Dermis microvascular lymphatic vessel endothelial cell (primary cell): ENCODE measurements at places on chromosomes 16 and 17. TPM values are rescaled to one million over a fixed set of nuclear protein-coding genes. Genes with fewer than 3 reads are reported as not detected.

Gene CMC2
- 32.7 and 34.5 TPM in 2 replicates for total RNA-seq

Gene NPIPA1
- total RNA-seq: 11.3 and 25.4 TPM in 2 replicates

GRCh38 chr17:65627108-65627507, 65.7 kb upstream of the AXIN2 start:
- DNase-seq: no peak

- DNase-seq: no peak
Measured at GRCh38 chr16:12323007-12323758, 346.6 kb downstream of the SNX29 start.

- no peak for DNase-seq
Measured at GRCh38 chr17:79027925-79028491, 4.0 kb downstream of the C1QTNF1 start.

Gene NSF
- total RNA-seq: 35.3 and 41.3 TPM in 2 replicates

GRCh38 chr17:80618304-80618703, 73.7 kb downstream of the RPTOR start:
- no peak for DNase-seq
